Neural crest cell (in vitro differentiated cells): ENCODE measurements at places on chromosomes 3 and 15. TPM values are rescaled to one million over a fixed set of nuclear protein-coding genes. Genes with fewer than 3 reads are reported as not detected.

Gene ISLR2
- 9.6 and 10.9 TPM in 2 replicates for total RNA-seq

DNA sequence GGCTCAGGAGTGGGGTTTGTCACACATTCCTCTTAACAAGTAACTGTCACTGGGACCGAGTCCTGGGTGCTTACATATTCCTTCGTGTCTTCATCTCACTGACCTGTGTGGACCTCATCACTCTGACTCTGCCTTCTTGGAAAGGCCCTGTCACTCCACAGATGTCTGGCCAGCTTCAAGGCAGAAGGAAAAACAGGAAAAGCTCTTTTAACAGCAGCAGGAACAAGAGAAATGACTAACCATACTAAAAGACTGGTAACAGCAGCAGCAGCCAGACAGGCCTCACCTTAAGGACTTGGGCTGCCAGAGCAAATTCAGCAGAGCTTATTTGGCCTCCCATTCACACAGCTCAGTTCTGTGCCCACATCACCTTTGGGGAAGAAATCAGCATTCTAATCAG lies 68.1 kb downstream of the USF3 start:
- H3K27ac ChIP-seq: no peak overlapping the region
- no peak for DNase-seq
- peaks cover 30% of the 10 kb centered on the region for H3K27me3 ChIP-seq
- H3K4me1 ChIP-seq: no peaks in the 10 kb centered on the region
- H3K4me3 ChIP-seq: no peak overlapping the region

DNA sequence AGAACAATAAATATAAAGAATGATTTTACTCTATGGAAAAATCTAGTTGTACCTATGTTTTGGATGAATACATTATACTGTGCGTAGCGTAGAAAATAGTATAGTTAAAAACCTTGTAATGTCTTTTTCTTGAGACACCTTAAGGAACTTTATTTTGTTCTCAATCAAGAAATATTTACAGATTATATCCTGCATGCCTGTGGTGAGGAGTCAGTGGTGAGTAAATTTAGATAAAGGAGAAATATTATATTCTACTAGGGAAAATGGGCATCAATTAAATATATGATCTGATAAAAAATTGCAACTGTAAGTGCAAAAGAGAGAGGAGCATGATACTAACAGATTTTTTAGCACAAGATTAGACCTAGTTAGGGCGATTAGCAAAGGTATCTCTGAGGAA lies 157.7 kb downstream of the RBMS3 start:
- peaks cover 6% of the 10 kb centered on the region for H3K36me3 ChIP-seq
- DNase-seq: no peak
- H3K27ac ChIP-seq: peak overlapping the region; percentile 46
- H3K27me3 ChIP-seq: no peaks in the 10 kb centered on the region
- H3K4me1 ChIP-seq: peaks cover 24% of the 10 kb centered on the region

Gene OCA2
- total RNA-seq: 0.11 and 0.19 TPM in 2 replicates

Gene CD86
- total RNA-seq: not detected in 2 replicates

Gene MYZAP
- total RNA-seq: 0.28 TPM in 1 of 2 replicates, not detected in the other
